ENCODE measurements at places on chromosomes 12 and 14. TPM values are rescaled to one million over a fixed set of nuclear protein-coding genes. Genes with fewer than 3 reads are reported as not detected.

Gene ADCY6
- total RNA-seq = 23.1 TPM

Gene CATSPERB
- total RNA-seq = not detected

Gene AKAP6
- 2.3 TPM for total RNA-seq

Gene GPR68
- 0.55 TPM for total RNA-seq

Gene SCNN1A
- 67.9 TPM for total RNA-seq

Gene RXYLT1
- 23.0 TPM for total RNA-seq

Gene CAND1
- 112 TPM for total RNA-seq

Gene PPM1A
- total RNA-seq = 23.0 TPM

Gene EML1
- 19.2 TPM for total RNA-seq

Gene INSM2
- 0.17 TPM for total RNA-seq

- DNase-seq = no peak
Measured at GRCh38 chr14:86243158-86243557, 713.2 kb downstream of the FLRT2 start.

GRCh38 chr12:52351196-52352059, 15.9 kb downstream of the KRT85 start:
- DNase-seq = peak; percentile 26

- DNase-seq = no peak
Measured at GRCh38 chr12:57099047-57099714, 10.3 kb downstream of the NAB2 start.

- no peak for DNase-seq
Measured at GRCh38 chr12:16002880-16003279, 91.7 kb downstream of the DERA start.

GRCh38 chr12:69608114-69608513, 2.6 kb downstream of the LRRC10 start:
- no peak for DNase-seq

DNA sequence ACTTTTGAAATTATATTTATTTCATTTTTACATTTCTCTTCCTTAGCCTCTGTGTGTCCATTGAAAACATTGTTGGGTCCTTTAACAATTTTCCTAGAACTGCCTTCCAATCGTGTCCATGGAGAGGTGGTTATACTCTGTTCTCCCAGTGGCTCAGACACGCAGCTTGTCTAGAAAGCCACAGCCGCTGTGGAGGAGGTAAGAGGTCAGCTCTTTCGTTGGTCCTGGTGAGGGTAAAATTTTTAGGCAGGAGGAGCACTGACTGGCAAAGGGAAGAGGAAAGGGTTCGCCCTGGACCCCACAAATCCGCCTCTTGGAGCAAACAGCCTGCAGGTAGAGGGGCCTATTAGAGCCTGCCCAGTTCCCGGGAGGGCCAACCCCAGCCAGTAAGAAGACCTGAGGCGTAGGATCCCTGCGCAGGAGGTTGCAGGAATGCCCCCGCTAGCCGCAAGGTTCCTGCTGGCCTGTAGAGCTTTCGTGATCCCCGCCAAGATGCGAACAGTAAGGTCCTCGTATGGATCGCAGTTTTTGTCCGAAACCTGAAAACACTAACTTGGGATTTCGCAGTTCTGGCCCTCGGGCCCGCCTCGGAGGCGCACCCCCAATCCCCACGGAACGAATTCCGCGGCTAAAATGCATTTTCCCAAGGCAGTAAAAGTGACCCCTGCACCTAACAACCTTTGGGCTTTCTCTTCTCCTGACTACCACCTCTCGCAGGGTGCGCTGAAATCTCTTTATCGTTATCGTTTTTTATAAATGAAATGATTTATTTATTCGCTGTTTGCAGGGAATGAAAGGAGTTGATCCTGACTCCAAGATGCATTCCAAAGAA, 7.5 kb upstream of the PAX9 start:
- no peak for DNase-seq

DNA sequence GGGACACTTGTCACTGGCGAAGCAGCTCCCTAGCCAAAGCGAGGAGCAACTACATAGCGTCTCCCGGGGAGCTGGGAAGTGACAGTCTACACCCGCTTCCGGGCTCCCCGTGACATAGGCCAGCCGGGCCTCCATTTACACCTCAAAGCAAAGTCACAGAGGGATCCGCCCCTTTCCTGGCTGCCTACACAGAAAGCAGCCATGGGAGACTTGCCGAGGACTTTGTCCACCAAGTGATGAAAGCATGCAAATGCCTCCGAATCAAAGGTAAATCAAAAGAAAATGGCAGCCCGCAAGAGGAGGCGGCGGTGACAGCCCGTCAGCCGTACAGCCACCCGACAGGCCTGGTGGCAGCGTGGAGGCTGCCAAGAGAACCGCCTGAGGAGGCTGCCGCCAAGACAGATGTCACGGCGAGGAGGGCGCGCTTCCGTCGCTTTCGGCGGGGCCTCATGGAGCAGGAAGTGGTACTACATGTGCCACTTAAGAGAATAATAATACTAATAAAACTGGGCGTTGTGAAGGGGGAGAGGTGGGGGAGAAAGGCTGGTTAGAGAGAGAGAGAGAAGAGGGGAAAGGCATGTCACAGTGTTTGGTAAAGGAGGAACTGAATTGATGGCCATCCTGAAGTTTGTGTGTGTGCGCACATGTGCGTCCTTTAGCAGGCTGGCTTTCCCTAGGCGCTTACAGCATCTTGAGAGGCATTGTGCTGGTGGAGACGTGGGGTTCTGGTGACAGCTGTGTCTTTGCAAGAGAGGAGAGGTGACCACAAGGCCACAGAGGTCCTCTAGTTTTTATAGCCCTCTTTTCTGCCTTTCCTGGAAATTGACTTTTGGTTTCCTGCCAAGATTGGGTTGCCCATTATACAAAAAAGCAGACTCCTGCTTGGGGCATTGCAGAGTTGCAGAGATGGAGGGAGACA, 661.7 kb downstream of the VRK1 start:
- peak; percentile 1 for DNase-seq

DNA sequence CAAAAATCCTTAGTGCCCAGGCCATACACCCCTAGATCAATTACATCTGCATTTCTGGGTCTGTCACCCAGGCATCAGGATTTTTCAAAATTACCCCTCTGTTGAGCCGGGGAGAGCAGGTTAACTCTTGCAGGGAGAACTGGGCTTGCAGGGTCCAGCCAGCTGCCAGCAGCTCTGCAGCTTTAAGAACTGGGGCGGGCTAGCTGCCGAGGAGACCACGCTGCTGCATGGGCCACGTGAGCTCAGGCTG, at the start of gene DGLUCY:
TSS of gene DGLUCY (plus strand) at position 245 of the 250 bp plus-strand sequence. CDS start 46,222 bp downstream, outside the sequence.
- DNase-seq = peak; percentile 93

- DNase-seq = no peak
Measured at GRCh38 chr14:79043194-79043889, 873.2 kb downstream of the NRXN3 start.

DNA sequence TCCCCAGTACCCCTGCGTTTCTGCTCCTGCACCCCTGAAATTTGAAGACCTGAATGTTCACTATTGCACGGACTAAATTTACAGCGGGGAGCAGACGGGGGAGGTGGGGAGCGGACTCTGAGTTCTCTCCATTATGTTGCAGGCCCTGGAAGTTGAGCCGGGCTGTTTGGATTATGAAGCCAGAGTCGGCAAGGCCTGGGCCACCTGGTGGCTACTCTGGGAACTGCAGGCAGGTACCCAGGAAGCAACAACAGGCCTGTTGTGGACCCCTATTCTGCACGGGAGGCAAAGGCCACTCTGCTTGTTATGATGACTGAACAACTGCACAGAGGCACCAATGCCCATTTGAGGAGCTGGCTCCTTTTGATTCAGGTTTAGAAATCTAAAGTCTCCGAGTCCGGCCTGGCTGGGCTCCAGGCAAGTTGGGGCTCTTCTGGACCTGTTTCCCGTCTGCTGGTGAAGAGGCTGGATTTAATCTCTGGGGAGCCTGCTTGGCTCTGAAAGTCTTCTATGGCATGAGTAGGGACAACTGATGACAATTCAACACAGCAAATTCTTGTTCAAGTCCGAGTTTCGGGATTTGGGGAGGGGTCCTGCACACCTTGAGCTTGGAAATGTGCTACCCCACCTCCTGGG, 34.1 kb upstream of the FAM181A start:
- DNase-seq = peak; percentile 81

- DNase-seq = no peak
Measured at GRCh38 chr12:122009741-122010140, 11.9 kb upstream of the BCL7A start.

- peak; percentile 31 for DNase-seq
Measured at GRCh38 chr12:116882742-116883141, 1.5 kb upstream of the HRK start.

GRCh38 chr12:89840162-89840922, 131.7 kb upstream of the ATP2B1 start:
- no peak for DNase-seq

DNA sequence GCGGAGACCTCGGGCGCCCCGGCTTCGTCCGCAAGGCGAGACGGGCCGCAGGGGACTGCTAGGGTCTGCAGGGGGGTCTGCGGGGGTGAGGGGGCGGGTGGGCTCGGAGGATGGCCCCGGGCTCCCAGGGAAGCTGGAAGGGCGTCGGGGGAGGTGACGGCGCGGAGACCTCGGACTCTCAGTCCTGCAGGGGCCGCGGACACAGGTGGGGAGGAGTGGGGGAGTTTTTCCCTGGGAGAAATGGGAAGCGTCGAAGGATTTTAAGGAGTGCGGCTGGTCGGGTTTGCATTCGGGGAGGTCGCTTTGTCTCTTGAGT, 25.9 kb downstream of the ZBTB42 start:
- DNase-seq = no peak

- no peak for DNase-seq
Measured at GRCh38 chr14:56358851-56359614, 220.6 kb upstream of the TMEM260 start.

DNA sequence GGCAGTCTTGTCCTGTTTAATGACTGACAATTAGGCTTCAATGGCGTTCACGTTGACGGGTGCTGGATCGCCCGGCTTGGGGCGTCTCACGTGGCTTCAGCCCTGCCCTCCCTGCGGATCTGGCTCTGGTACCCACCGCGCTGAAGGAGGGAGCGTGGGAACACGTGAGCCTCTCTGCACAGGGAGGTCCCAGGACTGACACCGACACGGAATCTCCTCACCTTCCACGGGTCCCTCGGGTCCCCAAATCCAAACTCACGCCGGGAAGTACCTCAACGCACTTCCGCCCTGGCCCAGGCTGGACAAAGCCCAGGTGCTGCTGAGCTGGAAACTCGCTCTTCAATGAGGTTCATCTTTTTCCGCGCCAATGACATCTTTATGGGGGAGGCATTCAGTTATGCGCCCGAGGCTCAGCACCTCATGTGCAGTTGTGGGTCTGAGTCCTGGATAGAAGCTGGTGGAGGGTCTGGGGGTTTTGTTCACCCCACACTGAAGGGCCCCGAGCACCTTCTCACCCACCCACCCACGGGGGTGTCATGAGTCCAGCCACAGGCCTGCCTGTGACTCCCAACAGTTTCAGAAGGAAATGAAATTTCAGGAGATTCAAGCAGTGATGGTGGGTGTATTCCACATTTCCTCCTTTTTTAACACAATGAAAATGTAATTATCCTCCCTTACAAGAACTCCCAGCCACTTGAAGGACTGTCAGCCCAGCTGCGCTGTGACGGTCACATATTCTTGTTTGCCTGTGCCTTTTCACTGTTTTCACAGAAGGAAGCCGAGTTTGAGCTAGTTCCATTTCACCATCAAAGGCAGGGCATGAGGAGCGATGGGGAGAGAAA, 251.7 kb upstream of the SFSWAP start:
- no peak for DNase-seq

GRCh38 chr12:83841620-83842019, 1071.0 kb downstream of the SLC6A15 start:
- DNase-seq = no peak

DNA sequence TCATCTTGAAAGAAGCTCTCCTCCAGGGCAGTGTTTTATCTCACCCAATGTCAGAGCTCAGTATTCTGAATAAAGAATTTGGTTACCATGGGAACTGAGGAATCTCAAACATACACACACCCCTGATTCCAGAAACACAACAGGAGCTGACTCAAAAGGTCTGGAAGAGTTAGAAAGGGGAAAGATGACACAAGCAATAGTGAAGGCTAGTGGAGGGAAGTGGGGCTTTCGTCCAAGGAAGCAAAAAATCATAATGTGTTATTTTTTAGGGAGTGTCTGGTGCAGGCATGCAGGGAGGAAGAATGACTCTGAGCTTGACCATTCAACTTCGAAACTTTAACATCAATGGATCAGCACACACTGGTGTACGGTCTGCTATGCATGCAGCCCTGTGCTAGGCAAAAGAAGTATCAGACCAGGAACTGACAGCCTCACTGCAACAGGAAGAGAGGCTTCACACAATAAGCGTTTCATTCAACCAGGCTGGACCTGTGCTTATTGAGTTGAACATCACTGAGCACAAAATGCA, 20.3 kb downstream of the HEBP1 start:
- DNase-seq = no peak

DNA sequence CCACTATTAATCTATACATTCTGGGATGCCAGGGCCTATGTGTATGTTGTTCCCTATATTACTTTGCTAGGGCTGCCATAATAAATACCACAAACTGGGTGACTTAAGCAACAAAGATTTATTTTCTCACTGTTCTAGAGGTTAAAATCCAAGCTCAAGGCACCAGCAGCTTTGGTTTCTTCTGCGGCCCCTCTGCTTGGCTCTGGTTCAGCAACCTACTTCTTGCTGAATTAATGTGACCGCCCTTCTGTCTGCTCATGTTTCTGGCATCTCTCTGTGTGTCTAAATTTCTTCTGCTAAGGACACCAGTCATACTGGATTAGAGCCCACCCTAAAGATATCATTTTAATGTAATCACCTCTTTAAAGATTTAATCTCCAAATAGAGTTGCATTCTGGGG, 84.7 kb downstream of the ZNF664 start:
- DNase-seq = no peak

DNA sequence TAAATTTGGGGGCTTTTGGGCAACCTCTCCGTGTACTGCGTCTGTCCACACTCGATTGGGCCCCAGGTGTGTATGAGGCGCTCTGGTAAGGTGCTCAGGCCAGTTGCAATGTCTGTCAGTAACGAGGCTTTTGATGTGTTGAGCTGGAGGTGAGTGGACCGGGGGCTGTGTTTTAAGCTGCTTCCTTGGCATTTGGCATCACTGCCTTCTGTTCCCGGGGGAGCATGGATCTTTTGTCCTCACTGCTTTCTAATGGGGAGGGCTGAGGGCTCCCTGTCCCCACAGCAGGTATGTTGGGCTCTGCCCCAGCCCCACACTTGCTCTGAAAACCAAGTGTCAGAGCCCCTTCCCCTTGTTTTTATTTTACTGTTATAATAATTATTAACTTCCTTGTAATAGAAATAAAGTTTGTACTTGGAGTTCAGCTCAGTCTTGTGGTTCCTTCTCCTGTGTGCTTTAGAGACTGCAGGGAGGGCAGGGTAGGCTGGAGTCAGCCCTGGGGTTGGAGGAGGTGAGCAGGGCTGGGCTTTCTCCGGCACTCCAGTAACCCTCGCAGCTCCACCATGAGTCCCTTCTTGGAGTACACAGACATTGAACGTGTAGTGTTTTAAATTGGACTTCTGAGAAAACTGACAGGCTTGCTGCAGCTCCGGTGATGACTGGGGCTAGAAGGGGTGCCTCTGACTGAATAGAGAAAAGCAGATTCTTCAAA, 28.0 kb downstream of the TRAFD1 start:
- DNase-seq = no peak

DNA sequence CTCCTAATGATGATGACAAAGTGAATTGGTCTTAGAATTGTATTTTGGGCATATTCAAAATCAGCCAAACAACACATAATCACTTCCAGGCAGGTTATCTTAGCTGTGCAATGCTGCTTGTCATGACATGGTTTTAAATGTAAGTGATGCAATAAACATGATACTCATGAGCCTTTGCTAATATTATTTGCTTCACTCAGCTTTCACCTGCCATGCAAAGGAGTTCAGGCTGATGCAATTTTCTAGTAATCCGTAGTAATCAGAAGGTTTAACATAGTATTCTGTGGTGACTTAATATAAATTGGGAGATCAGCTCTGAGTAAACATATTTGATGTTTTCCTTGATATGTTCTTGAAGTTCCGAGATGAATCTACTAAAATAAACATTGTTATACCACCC, 29.1 kb downstream of the TMEM260 start:
- DNase-seq = no peak

All from G401 (cell line).